ENCODE measurements at places on chromosomes 4 and X.

GRCh38 chr4:109684727-109685126 lies 18.5 kb downstream of the CASP6 start:
- DNase-seq: no peak

DNA sequence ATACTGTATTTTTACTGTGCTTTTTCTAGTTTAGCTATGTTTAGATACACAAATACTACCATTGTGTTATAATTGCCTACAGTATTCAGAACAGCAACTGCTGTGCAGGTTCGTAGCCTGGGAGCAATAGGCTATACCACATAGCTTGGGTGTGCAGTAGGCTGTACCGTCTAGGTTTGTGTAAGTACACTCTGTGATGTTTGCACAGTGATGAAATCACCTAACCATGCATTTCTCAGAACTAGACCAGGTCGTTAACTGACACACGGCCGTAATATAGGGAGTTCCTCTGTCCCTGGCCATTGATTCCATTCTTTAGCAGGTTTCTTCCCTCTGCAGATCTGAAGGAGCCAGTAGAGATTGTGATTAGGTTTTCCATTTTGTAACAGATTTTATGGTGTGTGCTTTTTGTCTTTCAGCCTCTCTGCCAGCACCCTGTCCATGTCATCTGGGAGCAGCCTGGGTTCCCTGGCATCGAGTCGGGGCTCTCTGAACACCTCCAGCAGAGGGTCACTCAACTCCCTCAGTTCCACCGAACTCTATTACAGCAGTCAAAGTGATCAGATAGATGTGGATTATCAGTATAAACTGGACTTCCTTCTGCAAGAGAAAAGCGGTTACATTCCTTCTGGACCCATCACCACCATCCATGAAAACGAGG lies 59.5 kb downstream of the CLDN22 start:
- no peak for DNase-seq

- no peak for DNase-seq
Measured at GRCh38 chr4:159201168-159201567, 98.3 kb downstream of the RAPGEF2 start.

DNA sequence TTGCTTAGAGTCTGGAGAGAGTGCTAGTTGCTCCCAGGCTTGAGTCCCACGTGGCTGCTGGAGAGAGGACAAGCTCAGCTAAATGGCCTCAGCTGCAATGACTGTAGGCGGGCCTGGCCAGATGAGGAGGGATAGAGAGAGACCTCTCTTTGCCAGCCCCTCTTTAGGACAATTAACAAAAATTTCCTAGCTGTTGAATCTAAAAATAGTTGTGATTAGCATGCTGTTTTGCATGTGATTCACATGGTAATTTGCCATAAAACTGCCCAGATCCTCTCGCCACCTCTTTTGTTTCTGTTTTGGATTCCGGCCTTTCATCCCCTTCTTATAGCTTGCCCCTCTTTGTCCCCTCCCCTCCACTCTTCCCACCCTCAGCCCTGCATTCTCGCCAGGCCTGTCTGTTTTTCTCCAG lies 28.9 kb upstream of the PRPS1 start:
- DNase-seq: no peak

GRCh38 chrX:155962906-155963305 lies 34.6 kb upstream of the IL9R start:
- no peak for DNase-seq

DNA sequence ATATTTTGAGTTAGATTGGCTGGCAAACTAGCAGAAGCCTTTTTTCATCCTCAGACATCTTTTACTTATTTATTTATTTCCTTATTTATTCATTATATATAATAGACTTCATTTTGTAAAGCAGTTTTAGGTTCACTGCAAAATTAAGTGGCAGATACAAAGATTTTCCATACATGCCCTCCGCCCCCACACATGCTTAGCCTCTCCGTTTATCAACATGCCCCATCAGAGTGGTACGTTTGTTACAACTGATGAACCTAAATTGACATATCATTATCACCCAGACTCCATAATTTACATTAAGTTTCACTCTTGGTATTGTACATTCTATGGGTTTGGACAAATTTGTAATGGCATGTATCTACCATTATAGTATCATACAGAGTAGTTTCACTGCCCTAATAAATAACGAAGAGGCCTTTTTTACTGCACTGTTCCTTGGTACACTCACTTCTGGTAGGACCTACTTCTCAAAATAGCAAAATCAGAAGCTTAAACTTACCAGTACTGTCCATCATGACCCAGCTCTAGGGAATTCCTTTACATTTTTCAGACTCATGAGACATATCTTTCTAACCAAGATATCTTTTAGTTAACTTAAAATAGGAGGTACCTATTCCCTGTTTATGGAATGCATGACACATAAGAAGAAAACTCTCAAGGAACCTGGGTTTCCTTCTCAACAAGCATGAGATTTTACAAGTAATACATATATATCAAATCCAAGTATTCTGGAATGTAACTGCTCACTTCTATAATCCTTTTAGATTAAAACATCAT lies 4.8 kb upstream of the TMPRSS11B start:
- DNase-seq: no peak

DNA sequence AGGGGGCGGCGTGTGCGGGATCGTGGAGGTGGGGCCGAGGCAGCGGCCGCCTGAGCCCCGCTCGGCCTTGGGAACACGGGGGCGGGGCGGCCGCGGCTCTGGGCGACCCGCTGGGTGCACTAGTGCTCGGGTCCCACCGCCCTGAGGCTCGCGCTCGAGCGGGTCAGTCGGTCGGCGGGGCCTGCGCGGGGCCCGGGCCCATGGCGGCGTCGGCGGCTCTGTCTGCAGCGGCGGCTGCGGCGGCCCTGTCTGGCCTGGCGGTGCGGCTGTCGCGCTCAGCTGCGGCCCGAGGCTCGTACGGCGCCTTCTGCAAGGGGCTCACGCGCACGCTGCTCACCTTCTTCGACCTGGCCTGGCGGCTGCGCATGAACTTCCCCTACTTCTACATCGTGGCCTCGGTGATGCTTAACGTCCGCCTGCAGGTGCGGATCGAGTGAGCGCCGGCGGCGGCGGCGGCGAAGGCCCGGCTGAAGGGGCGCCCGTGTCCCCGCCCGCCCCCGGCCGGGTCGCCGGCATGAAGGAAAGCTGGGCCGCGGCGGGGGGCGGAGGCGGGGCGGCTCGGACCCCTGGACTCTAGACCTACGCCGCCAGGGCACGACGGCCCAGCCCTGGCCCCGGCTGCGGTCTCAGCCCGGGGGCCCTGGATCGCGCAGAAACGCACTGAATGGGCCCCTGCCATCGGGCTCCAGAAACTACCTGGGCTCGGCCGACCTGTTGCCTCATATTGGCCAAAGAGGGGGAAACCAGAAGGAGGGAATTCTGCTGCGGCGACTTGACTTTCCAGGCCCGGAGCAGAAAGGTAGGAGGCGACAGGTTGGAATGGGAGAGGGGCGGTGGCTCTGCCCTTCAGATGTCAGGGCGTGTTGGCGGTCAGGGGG lies at the start of gene SMIM10L2A:
Gene SMIM10L2A (plus strand): TSS at position 13 of the 878 bp plus-strand sequence. CDS start 188 bp downstream, at position 201.
- DNase-seq: no peak

GRCh38 chr4:179803857-179804256 lies 2361.6 kb upstream of the AGA start:
- DNase-seq: no peak

Measured in GM19239 (cell line).